SK-MEL-5 (cell line): ENCODE measurements at places on chromosomes 12 and 14. TPM values are rescaled to one million over a fixed set of nuclear protein-coding genes. Genes with fewer than 3 reads are reported as not detected.
A peak's percentile ranks its signal among the peaks of the same experiment; 100 is the strongest.

GRCh38 chr14:100587763-100588411 lies 670 bp upstream of the BEGAIN start:
- no peak for DNase-seq

- peak; percentile 58 for DNase-seq
Measured at GRCh38 chr12:20000229-20000849, 368.0 kb upstream of the PDE3A start.

DNA sequence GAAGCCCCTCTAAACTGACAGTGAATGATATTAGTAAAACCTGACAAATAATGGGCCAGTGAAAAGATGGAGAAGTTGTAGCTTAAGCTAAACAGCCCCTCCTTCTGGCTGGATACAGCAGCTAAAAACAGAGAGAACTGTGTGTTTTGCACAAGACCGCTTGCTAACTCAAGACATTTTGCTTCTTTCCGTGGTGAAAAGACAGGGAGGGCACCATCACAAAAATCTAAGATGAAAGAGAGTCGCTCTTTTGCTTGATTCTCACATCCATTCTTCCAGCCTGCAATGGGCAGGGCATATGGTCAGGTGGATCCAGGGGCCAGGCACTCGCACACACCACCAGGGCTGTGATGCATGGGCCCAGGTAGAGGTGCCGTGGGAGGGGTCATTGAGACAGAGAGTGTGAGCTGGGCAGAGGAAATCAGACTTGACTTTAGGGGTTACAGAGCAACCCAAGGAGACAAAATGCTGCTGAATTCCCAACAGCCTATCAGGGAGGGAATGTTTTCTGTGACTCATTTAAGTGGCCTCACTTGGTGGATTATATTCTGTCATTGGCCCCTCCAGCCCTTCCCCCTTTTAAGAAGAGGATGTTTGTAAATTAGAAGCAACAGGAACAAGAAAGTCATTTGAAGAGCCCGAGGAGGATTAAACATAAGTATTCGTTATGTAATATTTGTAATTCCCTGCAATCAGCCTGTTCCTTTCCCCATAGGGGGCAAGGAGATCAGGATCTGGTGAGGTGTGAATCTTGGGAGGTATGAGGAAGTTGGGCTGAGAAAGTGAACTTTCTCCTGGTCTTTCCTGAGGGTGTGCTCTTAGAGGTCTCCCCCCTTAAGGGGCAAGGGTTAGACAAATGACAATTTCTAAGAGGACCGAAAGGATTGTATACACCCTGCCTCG lies 12.3 kb downstream of the EMP1 start:
- DNase-seq: peak; percentile 61

DNA sequence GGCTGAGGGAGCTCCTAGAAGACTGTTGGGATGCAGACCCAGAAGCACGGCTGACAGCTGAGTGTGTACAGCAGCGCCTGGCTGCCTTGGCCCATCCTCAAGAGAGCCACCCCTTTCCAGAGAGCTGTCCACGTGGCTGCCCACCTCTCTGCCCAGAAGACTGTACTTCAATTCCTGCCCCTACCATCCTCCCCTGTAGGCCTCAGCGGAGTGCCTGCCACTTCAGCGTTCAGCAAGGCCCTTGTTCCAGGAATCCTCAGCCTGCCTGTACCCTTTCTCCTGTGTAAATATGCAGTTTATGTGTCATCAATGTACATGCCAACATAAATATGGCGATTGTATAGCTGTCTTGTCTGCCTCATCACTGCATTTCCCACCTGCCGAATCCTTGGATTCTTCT lies 7.5 kb downstream of the AMHR2 start:
- no peak for DNase-seq

GRCh38 chr12:51320695-51321320 lies 3.2 kb downstream of the BIN2 start:
- DNase-seq: peak; percentile 57

The AQP6 gene
- 0.08 TPM in 1 of 2 replicates, not detected in the other for total RNA-seq

GRCh38 chr12:71397433-71397954 lies 42.1 kb upstream of the LGR5 start:
- DNase-seq: no peak

GRCh38 chr14:22399776-22400175 lies 189.2 kb downstream of the DAD1 start:
- DNase-seq: no peak

The STAB2 gene
- total RNA-seq: not detected in 2 replicates

DNA sequence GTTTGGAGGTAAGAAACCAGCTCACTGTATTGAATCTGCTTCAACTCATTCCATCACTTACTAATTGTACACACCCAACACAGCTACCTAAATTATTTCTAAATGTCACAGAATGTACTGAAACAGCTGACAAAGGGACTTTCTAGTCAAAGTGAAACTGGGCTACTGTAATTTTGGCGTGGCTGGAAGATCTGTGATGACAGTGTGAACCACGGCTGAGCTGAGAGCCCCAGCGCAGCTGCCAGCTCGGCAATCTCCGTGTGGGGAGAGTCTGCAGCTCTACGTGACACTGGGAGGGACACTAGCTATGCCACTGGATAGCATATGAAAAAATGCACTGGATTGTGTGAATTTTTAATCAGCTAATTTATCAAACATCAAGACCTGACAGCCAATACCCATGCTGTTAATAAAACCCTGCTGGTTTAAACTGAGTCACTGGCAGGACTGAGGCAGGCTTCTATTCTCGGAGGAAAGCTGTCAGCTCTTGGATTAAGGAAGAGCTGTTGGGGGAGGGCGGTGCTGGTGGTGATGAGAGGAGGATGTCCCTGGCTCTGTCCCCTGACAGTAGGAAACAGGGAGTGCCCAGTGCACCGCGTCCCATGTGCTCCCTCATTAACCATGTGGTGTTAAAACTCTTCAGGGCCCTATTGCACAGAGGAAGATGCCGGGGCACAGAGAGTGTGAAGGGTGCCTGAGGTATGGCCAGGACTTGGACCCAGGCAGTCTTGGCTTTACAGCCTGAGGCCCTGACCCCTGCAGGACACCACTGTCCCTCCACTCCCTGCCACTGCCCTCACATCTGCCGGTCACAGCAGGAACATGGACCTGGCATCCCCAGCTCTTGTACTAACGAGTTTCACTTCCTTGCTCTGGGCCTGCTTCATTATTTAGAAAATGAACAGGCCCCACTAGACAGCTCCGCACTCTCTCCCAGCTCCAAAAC lies 13.3 kb downstream of the SLC15A4 start:
- DNase-seq: no peak

The TAS2R7 gene
- not detected in 2 replicates for total RNA-seq
